Stimulated activated CD4-positive, alpha-beta T cell treated with anti-CD3 and anti-CD28 coated beads, Interleukin-12 subunit alpha, Interleukin-12 subunit beta, amount 100 ng/mL, for 48 hours (primary cell): ENCODE measurements at places on chromosomes 7 and 10.

DNA sequence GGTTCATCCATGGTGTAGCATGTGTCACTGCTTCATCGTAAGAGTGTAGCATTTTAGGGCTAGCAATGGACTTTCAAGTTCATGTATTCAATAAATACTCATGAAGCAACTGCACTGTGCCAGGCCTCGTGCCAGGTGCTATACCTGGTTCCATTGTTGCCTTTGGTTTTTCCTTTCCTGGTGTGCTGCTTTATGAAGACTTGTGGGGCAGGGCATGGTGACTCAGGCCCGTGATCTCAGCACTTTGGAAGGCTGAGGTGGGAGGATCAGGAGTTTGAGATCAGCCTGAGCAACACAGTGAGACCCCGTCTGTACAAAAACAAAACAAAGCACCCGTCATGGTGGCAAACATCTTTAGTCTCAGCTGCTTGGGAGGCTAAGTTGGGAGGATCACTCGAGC, 2.2 kb upstream of the CPA4 start:
- no peak for DNase-seq

GRCh38 chr7:125032943-125033342, 103.3 kb upstream of the POT1 start:
- no peak for DNase-seq

- DNase-seq: no peak
Observed at GRCh38 chr7:22578007-22578733, 78.2 kb upstream of the STEAP1B start.

DNA sequence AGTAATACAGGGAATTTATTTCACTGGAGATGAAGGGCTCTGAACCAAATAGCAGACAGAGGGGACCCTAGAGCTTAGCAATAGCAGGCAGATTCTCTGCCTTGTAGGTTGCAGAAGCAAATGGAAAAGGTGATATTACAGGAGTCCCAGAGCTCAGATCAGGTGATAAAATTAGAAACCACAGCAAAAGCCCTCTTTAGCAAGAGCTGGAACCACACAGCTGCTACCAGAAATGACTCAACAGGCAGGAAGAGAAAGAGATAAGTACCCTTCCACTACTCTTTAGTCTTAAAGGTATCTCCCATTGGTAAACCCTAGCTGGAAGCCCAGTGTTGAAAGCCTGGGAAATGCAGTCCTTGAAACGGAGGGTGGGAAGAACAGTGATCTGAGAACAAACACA, 535.6 kb upstream of the GHITM start:
- DNase-seq: no peak

GRCh38 chr7:14793151-14793550, 109.4 kb downstream of the DGKB start:
- no peak for DNase-seq

DNA sequence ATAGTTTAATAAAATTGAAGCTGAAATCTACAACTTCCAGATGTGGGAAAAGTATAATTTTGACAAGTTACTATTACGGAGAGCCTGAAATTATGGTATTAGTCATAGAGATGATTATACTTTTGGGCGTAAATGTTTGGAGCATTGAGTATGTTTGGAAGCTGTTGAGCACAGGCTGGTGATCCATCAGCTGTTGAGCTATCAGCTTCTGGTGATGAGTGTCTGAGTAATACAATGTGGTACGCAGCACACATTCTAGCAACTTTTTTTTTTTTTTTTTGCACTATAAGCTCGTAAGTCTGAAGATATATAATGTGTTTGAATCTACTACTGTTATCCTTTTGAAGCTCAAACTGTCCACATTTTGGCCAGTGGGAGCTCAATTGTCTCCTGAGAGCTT, 123.4 kb downstream of the ATE1 start:
- no peak for DNase-seq

DNA sequence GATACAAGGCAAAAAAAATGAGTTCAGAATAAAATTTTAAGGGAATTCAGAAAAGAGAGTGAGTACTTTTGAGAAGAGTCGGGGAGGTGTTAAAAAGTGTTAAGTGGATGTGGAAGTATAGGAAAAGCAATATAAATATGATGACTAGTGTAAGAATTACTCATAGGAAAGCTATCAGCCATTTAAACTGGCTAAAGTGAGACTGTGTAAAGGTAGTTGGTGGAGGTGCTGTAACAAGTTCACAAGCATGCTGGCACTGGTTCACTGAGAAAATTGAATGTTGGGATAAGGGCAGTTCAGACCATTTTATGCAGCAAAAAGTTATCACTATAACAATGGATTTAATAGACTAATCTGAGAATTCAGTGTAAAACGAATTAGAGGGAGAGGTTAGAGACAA, 179.0 kb upstream of the DKK1 start:
- DNase-seq: no peak

DNA sequence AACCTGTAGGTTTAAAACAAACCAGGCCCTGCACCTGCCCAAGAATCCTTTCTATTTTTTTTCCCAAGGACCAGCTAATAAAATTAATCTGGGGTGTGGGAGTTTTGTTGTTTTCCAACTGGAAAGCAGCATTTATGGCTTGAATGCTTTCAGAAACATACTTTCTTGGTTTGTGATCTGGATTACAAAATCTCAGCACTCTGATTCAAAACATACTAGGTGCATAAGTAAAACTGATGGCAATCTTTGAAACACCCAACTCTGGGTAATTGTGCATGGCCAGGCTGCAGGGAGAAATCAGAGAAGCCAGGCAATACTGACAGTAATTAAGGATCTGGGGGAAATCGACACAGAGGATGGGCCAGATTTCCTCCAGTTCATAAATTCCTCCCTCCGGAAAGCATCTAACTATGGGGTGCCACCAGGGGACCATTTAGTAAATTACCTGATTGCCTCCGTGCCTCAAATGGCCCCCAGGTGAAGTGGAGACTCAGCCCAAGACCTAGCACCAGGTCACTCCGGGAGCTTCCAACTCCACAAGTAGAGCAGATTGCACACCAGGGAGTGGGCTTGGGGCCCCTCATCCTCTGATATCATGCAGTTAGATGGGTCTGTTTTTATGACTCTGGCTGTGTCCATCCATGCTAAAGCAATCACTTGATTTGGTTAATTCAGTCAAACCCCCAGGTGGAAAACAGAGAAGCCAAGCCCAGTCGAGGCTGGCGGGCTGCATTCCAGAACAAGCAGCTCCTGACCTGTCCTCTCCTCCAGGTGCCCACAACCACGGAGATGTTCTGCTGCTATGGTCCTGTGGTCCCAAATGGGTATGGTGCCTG, 15.2 kb upstream of the C10orf53 start:
- no peak for DNase-seq

- no peak for DNase-seq
Observed at GRCh38 chr10:23194966-23195845, 3.1 kb downstream of the PTF1A start.

GRCh38 chr7:154623399-154623798, 379.5 kb downstream of the PAXIP1 start:
- DNase-seq: no peak

- DNase-seq: no peak
Observed at GRCh38 chr10:132915411-132915810, 27.0 kb downstream of the CFAP46 start.
